ENCODE measurements at places on chromosomes 12 and 14. TPM values are rescaled to one million over a fixed set of nuclear protein-coding genes. Genes with fewer than 3 reads are reported as not detected.

DNA sequence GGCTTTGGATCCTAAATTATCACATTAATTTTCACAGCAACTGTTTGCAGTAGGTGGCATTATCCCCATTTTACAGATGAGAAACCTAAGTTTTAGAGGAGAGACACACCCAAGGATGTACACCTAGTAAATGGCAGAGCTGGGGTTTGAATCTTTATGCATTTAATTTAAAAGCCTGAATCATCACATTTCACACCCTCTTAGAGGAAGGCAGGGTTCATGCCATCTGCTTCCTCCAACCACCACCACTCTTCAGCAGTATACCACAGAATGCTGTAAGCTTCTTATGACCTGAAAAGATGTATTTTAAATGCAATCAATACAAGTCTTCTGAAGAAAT lies 90.3 kb downstream of the CRADD start:
- DNase-seq: no peak

- DNase-seq: no peak
These were observed 36.7 kb downstream of the TRMT5 start for GRCh38 chr14:60944204-60944603.

- DNase-seq: no peak
These were observed 29.1 kb downstream of the PLEKHH1 start for GRCh38 chr14:67562025-67562775.

GRCh38 chr12:132236930-132237771 lies 92.2 kb downstream of the GALNT9 start:
- DNase-seq: no peak

The CFAP251 gene
- 3.8 TPM for polyA plus RNA-seq

DNA sequence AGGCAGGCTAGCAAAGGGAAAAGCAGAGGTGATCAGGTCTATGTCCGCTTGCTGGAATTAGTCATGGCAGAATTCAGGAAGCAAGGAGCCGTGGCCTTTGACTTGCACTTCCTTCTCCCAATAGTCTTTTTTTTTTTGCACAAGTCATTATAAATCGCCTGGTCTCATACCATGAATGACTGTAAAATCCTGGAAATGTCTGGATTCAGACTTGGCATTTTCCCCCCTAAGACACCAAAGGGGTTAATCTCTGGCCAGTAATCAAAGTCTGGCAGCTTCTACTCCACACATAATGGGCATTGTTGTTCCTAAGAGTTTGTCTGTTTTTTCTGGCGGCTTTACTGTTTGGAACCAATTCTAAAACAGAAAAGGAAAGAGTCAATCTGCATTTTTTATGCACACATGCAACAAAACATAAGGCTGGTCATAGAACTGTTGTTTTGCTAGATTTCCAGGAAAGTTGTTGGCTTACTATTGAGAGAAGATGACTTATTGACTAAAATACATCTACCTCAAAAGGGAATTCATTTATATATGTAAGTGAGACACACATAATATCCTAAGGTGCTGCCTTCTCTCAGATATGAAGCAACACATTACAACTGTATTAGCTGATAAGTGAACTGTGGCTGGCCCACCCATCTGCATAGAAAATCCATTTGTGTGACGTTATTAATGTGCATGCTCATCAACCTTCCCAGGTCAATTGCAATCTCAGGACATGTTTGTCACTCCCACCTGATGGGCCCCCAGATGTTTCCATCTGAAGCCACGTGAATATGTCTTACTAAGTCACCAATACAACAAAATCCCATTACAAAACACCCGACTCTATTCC lies 157.3 kb downstream of the BTG1 start:
- DNase-seq: no peak

The TBX3 gene
- 102 TPM for polyA plus RNA-seq

The GALNT6 gene
- 1.8 TPM for polyA plus RNA-seq

GRCh38 chr12:3480764-3481163 lies 10.2 kb upstream of the PRMT8 start:
- DNase-seq: no peak

GRCh38 chr12:131459773-131460365 lies 251.0 kb upstream of the SFSWAP start:
- no peak for DNase-seq

The PGF gene
- 11.5 TPM for polyA plus RNA-seq

- no peak for DNase-seq
These were observed 23.8 kb upstream of the LRTM2 start for GRCh38 chr12:1796515-1797010.

The WIF1 gene
- polyA plus RNA-seq: 235 TPM

DNA sequence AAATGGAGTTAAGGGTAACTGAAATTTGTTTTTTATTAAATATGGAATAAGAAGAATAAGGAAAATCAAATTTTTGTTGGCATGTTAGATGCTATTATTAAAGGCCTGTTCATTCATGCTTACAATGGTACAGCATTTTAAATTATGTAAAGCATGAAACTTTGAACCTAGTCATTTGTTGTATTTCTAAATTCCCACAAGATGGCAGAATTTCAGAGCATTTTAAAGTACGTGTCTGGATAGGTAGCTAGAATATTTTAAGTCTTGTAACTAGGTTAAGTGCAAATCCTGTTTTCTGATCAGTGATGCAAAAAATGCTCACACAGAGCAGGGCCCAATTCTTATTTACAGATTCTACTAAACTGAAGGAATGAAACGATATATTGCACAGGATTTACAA lies 585.6 kb upstream of the MIS18BP1 start:
- DNase-seq: no peak

DNA sequence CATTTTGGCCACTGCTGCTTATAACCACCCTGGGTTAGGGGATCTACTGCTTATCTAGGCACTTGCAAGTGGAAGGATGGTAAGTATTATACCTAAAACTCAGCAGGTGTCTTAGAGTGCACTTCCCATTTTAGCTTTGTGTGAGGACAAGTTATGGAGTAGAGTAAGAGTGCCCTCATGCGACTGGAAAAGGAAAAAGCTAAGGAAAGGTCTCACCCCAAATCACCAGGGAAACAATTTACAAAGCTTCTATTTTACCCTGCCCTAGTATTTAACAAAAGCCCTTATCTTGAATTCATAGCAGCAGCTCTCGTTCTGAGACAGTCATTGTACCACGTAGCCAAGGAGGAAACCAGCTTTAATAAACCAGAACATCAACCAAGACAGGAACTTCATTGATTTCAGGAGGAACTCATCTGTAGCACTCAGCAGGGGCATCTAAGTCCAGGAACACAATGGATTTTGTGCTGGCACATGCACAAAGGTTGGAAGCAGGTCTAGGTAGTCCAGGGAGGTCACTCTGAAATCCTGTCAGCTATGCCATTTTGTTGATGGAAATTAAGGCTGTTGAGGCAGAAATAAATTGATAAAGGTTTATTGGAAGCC lies 2.9 kb downstream of the RDH12 start:
- DNase-seq: peak; percentile 33

- DNase-seq: no peak
These were observed 9.0 kb downstream of the ACTN1 start for GRCh38 chr14:68970038-68970612.

- DNase-seq: no peak
These were observed 41.3 kb upstream of the TMTC2 start for GRCh38 chr12:82645414-82645813.

The NOVA1 gene
- polyA plus RNA-seq: 19.6 TPM

The LRTM2 gene
- not detected for polyA plus RNA-seq

- peak; percentile 49 for DNase-seq
These were observed 43.5 kb downstream of the SYNE2 start for GRCh38 chr14:63896278-63896720.

The GDF3 gene
- 0.12 TPM for polyA plus RNA-seq

GRCh38 chr14:68285421-68286179 lies 466.0 kb downstream of the RAD51B start:
- no peak for DNase-seq

DNA sequence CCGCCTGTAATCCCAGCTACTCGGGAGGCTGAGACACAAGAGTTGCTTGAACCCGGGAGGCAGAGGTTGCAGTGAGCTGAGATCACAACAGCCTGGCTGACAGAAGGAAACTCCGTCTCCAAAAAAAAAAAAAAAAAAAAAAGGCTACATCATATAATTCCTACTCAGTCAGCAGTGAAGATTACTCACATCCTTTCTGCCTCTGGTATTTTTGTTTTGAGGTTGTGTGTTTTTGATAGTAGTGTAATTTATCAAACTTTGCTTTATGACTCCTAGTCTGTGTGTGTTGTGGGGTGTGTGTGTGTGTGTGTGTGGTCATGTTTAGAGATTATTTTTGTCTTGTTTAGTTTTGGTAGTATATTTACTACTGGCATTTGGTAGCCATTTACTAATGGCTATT lies 29.8 kb upstream of the DLGAP5 start:
- no peak for DNase-seq

The TMEM119 gene
- polyA plus RNA-seq: 55.5 TPM

GRCh38 chr12:20194171-20194570 lies 174.2 kb upstream of the PDE3A start:
- no peak for DNase-seq

DNA sequence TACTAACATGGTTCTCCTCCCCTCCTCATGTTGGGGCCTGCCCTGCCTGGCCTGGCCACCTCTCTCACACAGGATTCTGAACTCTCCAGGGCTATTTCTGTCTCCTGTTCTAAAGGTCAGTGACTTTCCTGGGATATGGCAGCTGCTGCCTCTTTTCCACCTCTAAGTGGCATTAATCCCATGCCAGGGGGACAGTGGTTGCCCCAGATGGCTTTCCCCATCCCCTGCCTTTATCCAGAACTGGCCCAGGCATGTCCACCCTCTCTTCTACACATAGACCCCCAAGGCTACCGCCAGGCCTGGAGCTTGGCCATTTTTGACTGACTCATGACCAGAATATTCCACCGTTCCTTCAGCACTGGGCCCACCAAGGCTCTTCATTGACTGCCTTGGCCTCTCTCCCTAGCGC lies 90.4 kb downstream of the IRF2BPL start:
- DNase-seq: no peak

DNA sequence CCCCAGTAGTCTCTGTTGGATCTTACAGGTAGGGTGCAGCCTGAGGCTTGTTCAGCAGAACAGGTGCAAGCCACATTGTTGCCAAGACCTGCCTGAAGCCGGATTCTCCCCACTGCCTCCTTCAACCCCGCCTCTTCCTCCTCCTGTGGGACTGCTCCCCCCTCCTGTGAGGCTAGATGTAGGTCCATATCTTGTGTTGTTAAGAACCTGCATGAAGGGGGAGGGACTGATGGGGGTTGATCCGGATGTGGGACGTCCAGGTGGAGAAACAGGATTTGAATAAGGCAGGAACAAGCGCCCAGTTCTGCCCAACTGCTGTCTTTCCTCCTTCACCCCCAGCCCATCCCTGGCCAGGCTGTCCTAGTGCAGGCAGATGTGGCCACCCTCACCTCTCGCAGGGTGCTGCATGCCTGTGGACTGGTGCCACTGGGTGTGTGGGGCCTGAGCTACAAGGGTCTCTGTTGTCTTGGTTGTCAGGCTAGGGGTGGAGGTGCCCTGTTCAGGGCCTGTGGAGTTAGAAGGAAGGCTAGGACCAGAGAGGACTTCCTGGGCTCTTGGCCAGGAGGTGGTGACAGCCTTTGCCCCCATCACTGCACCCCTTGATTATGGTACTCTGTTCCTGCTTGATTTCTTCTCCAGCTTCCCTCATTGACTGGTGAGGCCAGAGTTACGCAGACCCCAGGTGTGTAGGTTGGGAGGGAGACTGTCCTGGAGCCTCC lies 1.4 kb downstream of the NR4A1 start:
- no peak for DNase-seq

DNA sequence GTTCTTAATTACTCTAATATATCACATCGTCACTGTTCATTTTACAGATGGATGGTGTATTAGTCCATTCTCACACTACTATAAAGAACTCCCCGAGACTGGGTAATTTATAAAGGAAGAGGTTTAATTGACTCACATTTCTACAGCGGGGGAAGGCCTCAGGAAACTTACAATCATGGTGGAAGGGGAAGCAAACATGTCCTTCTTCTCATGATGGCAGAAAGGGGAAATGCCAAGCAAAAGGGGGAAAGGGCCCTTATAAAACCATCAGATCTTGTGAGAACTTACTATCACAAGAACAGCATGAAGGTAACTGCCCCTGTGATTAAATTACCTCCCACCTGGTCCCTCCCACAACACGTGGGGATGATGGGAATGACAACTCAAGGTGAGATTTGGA lies 6.5 kb downstream of the TMBIM4 start:
- no peak for DNase-seq

The ERBB3 gene
- polyA plus RNA-seq: 71.3 TPM

DNA sequence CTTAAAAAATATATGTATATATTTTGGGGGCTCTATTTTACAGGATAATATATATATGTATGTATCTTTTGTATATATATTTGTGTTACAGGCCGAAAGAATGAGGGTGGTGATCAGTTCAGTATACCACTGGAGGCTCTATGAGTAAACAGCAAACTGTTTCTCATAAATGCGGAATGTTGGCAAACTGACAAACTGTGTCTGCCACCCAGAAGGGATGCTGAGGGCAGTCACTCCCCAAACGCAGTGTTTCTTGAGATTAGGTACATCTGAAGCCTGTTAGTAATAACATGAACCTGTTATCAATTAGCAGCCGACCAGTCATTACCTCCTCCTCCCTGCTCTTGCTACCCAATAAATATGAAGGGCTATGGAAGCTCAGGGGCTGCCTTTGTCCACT lies 20.8 kb downstream of the TNFAIP2 start:
- DNase-seq: no peak

- no peak for DNase-seq
These were observed 267.2 kb upstream of the DIO3 start for GRCh38 chr14:101294136-101294535.

DNA sequence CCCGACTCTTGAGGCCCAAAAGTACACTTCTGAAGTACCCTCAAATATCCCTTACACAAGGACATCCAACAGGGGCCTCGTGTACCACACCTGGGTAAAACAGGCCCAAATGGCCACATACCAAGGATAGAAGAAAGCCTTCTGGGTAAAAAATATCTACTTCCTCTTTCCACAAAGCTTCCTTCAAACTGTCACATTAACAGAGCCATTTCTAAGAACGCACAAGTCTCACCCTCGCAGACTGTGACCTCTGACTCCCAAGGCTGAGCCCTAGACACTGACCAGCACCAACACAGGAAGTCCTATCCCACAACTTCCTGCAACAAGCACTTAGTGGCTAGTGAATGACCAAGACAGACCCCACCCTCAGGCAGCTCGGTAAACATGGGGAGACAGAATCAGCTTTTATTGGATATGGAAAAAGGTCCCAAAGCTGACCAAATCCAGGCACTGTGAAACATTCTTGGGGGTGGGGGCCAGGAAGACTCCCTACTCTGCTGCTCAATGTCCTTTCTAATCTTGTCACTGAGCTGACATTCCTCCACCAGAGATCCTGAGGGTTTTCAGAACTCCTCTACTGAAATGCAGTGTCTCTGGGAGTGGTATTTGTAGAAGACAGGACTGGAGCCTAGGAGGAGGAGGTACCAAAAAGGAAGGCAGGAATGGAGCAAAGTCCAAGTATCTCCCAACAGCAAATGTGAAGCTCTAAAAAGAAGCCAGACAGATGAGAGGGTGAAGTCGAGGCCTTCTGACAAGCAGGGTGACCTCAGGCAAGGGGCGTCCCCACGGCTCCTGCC lies 15.9 kb downstream of the KCTD10 start:
- no peak for DNase-seq

The ZBTB42 gene
- 11.9 TPM for polyA plus RNA-seq

DNA sequence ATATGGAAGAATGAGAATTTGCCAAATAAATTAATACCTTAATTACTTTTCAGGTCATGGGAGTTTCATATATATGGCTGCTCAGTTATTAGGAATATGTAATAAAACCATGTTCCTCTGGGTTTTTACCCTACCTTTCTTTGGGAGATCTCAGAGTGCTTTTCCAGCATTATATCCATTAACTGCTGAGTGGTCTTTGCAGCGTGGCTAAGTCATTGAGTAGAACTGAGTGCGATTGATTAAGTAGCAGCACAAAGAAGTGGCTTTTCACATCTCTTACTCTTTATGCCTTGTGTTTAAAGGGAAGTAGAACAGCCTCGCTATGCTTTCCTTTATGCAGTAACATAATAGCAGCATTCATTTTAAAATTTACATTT lies 340.1 kb downstream of the SNAPC1 start:
- no peak for DNase-seq

Measured in right lung (tissue), 10 donors.